ENCODE measurements at places on chromosomes 5 and 9.

GRCh38 chr5:172910828-172911627 lies 48.2 kb upstream of the RPL26L1 start:
- no peak for DNase-seq

DNA sequence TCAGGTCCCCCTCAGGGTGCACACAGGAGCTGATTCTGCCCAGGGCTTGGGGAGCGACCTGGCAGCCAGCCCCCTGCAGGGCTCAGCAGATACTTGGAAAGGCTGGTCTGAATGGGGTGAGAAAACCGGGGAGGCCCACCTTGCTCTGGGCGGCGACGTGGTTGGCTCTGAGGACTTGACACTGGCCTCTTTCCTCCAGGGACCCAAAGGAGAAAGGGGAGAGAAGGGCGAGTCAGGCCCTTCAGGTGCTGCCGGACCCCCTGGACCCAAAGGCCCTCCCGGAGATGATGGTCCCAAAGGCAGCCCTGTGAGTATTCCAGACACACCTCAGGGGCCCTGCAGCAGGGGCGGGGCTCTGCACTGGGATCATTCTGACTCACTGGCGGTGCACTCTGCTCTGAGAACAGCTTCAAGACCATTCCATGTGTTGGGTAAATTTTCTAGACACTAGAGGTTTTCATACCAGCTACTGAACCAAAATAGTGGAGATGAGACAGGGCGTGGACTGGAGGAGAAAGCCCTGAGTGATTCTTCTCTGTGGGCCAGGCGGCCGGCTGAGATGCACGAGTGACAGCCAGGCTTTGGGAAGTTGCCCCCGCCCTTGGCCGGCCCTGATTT lies 65.9 kb upstream of the FCN2 start:
- DNase-seq: no peak

GRCh38 chr5:138542180-138542955 lies 668 bp downstream of the ETF1 start:
- DNase-seq: no peak

GRCh38 chr9:72996114-72996513 lies 43.3 kb upstream of the ALDH1A1 start:
- DNase-seq: no peak

DNA sequence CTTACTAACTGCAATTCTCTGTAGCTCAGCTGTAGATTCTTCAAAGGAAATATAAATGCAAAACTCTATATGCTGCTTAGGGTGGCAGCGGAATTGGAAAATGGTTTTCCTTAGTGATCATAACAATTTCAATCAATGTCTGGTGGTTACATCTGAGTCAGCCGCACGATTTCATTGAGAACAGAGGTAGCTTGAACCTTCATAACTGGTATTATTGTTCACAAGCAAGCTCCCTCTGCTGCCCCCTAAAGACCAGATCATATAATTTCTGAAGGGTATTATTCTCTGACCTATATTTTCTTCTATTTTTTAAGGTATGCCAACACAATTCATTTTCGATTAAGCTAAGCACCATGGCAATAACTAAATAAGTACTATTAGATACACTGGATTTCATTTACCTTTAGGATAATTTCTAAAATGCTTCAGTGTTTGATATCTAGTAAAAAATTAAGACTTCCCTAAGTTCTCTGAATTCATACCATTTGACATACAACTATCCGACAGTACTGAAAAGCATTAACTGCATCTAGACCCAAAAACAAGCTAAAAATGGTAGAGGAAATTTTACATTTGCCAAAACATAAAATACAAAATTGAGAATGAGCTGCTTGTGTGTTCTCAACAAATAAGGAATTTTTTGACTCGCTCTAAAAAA lies 181.1 kb upstream of the SPEF2 start:
- DNase-seq: no peak

DNA sequence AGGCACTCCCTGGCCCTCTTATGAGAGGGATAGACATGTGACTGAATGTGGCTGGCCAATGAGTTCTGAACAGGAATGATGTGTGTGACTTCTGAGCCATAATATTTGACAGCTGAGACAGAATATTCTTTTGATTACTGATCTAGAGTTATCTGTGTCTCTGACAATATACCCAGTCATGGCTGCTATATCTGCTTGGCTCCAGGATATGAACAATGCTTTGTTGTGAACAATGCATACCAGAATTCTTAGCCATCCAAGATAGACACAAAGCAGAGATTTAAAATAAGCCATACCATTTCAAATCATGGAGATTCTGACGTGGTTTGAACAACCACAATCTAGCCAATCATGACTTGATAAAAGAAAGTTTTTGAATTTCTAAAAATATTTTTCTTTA lies 840.3 kb upstream of the SEMA6A start:
- DNase-seq: no peak

DNA sequence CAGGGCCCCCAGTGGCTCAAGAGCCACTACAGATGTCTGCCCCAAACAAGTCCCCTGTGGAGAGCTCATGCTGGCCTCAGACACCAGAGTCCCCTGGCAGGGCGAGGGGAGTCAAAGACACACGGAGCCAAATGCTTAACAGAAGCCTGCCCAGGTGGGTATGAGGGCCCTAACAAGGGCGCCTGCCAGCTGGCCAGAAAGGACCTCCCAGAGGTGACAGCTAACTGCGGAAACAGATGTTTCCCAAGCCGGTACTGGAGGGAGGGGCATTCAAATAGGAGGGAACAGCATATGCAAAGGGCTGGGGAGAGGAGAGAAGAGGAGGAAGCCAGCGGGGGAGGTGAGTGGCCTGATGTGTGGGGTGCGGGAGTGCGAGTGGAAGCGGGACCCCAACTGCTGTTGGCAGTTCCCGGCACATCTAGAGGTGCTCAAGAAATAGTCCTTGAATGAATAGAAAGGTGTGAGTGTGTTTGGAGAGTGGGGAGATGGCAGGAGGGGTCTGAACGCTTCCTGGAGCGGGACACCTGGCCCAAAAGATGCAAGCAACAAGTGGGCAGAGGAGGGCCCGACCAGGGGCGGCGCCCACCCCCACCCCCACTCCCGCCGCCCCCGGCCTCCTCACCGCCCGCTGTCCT lies 824 bp downstream of the MXD3 start:
- no peak for DNase-seq

All from effector CD4-positive, alpha-beta T cell (primary cell).